NCI-H460 (cell line): ENCODE measurements at places on chromosomes 12 and 14. TPM values are rescaled to one million over a fixed set of nuclear protein-coding genes. Genes with fewer than 3 reads are reported as not detected.

C12orf50 gene
- not detected in 2 replicates for total RNA-seq

ESRRB gene
- total RNA-seq = 0.25 TPM in 1 of 2 replicates, not detected in the other

TSPAN19 gene
- 0.10 TPM in 1 of 2 replicates, not detected in the other for total RNA-seq

TGM1 gene
- 5.2 TPM in 2 replicates for total RNA-seq

SLC10A1 gene
- 0.17 TPM in 1 of 2 replicates, not detected in the other for total RNA-seq

CTSG gene
- not detected in 2 replicates for total RNA-seq

- DNase-seq = no peak
Measured at GRCh38 chr12:8156845-8157244, at the start of gene ZNF705A. Gene ZNF705A, plus strand, starts transcription at chr12:8157015. Its CDS starts 15,611 bp downstream, at chr12:8172626.

GRCh38 chr12:121712461-121713256 lies at the start of gene TMEM120B:
Gene TMEM120B, plus strand, starts transcription at chr12:121712752. Its CDS starts 144 bp downstream, at chr12:121712896.
- peak; percentile 69 for DNase-seq

- no peak for DNase-seq
Measured at GRCh38 chr12:5864301-5864700, 80.8 kb downstream of the ANO2 start.

DNA sequence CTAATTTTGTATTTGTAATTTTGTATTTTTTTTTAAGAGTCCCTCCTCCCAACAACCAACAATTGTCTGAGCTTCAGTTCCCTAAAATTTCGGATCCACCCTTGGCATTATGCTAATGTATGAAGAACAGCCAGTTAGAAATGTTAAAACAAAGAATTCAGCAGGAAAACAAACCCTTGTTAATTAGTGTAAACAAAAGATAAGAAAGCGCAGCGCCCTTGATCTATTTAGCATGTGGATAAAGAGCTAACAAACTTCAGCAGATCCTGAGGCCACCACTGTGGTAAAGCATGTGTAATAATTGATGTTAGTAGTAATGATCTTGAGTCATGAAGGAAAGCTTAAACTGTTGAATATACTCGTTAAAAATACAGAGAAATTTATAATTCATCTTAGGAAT lies 199.8 kb downstream of the TMX1 start:
- DNase-seq = no peak

DNA sequence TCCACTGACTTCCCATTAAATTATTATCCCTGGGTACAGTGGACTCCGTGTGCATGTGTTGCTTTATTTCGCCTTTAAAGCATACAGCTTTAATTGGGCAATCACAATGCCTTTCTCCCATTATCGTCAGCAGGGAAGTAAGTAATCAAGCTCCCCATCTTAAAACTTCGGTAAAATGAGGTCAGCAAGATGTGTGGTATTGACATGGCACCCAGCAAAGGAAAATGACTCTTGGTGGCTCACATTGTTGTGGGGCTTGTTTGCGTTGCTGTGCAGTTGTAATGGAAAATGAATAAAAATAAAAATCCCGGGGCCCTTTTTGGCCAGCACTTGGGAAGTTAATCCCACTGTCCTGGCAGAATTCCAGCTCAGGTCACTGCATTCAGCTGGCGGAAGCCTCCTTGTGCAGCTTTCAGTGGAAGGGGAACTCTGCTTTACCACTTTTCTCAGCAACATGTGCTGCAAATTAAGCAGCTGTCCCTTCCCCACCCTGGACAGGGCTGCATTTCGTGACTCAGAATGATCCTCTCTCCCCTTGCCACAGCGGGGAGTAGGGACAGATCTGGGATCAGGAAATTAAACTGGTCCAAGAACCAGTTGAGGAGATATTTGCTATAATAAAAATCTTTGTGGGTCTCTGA lies 13.9 kb upstream of the ATP2A2 start:
- DNase-seq = no peak

DNA sequence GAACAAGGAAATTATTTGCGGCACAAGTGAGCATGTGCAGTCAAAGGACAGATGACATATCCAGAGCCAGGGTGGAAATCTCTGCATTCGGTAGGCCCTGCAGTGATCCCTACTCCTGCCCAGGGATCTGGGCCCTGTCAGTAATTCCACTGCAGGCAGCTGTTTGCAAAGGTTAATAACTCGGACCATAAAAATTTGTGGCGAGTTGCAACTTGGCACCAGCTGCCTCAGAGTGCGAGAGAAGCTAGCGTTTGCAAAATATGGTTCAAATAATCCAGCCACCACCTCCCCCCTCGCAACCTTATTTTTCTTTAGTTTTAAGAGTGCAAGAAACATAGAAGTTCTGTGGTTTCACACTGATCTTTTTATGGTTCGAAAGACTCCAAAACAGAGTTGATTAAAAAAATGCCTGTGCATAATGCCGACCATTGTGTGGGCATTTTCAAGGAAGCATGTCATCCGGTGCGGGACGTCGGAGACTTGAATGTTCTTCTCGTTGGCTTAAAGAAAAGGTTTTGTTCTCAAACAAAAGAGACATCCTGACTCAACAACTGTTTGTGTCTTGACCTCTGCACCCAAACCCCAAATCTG lies 224.5 kb downstream of the BCL11B start:
- DNase-seq = no peak

DNA sequence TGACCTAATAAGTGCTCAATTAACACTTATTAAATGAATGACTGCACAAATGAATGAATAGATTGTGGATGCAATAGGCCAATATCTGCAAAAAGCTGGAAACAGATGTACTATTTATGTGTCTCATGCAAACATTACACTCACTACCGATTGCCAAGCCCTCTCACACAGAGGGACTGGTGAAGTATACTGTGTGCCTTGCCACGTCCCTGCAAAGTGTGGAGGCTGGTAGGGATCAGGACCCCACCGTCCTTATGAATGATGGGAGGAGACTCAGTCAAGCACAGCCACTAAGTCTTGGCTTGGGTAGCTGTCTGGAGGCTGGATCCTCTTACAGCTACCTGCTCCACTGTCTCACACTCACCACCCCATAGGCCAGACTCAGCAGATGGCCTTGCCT lies 3.9 kb upstream of the TUNAR start:
- no peak for DNase-seq

- no peak for DNase-seq
Measured at GRCh38 chr14:86802726-86803125, 1190.3 kb downstream of the GALC start.

GRCh38 chr14:32564596-32564995 lies 235.5 kb downstream of the AKAP6 start:
- no peak for DNase-seq

DNA sequence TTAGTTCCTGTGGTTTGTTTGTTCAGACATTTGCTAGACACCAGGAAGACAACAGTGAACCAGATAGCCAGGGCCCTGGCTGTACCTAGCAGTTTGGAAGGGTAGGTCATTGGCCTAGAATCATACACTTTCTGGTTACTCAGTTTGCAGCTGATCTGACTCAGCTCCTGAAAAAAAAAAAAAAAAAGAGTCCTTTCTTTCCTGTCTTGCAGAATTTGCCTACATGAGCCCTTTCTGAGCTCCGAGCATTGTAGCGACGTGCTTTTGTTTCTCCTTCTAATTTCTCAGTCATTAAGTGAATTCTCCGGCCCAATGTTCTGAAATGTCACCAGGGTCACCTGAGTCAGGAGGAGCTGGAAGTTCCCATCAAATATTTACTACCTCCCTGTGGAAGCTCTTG lies 2.4 kb downstream of the CABP1 start:
- no peak for DNase-seq

- no peak for DNase-seq
Measured at GRCh38 chr14:35224615-35225014, 67.6 kb upstream of the PSMA6 start.

DNA sequence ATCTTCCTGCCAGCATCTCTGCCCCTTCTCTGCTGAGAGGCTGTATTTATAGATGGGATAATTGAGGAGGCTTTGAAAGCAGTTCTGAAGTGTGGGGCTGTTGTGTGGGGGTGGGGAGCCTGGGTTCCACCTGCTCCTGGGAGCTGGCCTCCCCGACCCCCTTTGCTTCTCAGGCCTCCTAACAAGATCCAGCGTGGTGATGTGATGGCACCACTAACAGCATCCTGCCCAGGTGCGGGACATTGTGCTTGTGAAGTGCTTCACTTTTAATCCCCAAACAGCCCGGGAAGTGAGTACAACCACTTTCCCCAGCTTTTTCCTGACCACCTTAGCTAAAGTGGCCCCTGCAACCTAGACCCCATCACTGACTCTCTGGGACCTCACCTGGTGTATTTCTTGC lies 95.1 kb upstream of the NRXN3 start:
- no peak for DNase-seq

- no peak for DNase-seq
Measured at GRCh38 chr12:71445071-71445470, 5.5 kb downstream of the LGR5 start.

GRCh38 chr12:110677206-110677911 lies 11.6 kb downstream of the HVCN1 start:
- no peak for DNase-seq
